ENCODE measurements at places on chromosomes 3 and 15.

GRCh38 chr15:36814708-36815107 lies 235.3 kb downstream of the CDIN1 start:
- H3K4me3 ChIP-seq: no peak overlapping the region
- DNase-seq: no peak
- no peaks in the 10 kb centered on the region for H3K36me3 ChIP-seq
- H3K27me3 ChIP-seq: no peaks in the 10 kb centered on the region

- no peaks in the 10 kb centered on the region for H3K4me1 ChIP-seq
- H3K27me3 ChIP-seq: no peaks in the 10 kb centered on the region
- no peak overlapping the region for H3K27ac ChIP-seq
- no peaks in the 10 kb centered on the region for H3K36me3 ChIP-seq
Measured at GRCh38 chr3:157240408-157240807, 80.5 kb upstream of the CCNL1 start.

GRCh38 chr15:82950295-82950694 lies 2.2 kb downstream of the HOMER2 start:
- no peaks in the 10 kb centered on the region for H3K36me3 ChIP-seq
- no peak overlapping the region for H3K4me3 ChIP-seq
- peaks cover 10% of the 10 kb centered on the region for H3K4me1 ChIP-seq
- H3K27me3 ChIP-seq: peaks cover 39% of the 10 kb centered on the region

DNA sequence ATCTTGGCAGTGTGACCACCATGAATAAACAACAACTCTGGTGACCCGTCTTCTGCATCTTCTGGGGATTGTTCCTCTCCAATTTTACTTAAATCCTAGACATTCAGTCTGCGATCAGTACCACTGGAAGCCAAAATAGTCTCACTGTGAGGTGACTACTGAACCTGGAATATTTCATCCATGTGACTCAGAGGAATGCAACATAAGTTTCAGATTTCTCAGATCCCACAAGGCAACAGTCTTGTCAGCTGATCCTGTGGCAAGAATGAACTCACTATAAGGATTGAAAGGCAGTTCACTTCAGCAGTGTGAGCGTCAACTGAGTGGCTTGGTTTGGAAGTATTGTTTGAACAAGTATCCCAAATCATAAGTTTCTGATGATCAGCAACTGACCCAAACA lies 13.2 kb downstream of the NSUN3 start:
- H3K36me3 ChIP-seq: peaks cover 4% of the 10 kb centered on the region
- H3K4me3 ChIP-seq: no peak overlapping the region
- H3K4me1 ChIP-seq: no peaks in the 10 kb centered on the region
- no peaks in the 10 kb centered on the region for H3K27me3 ChIP-seq
- no peak overlapping the region for H3K27ac ChIP-seq

- H3K4me3 ChIP-seq: no peak overlapping the region
- H3K4me1 ChIP-seq: no peaks in the 10 kb centered on the region
- H3K27me3 ChIP-seq: no peaks in the 10 kb centered on the region
- no peak for DNase-seq
- H3K36me3 ChIP-seq: no peaks in the 10 kb centered on the region
- H3K27ac ChIP-seq: no peak overlapping the region
Measured at GRCh38 chr3:141355242-141355641, 13.1 kb upstream of the ZBTB38 start.

DNA sequence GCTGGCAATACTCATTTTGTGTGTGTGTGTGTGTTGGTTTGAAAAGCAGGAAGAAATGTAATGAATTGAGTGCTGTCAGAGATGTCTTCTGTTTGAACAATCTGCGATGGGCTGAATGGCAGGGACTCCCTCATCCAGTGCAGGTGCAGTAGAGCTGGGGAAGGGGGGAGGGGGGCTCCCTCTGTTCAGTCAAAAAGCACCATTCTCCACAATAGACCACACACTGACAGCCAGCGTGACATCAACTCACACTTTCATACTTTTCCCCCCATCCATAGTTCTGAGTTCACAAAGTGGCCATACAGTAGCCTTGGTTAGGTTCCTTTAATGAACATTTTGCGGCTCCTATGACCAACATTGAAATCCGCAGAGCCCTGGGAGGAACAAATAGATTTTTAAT lies 10.4 kb downstream of the SOX2 start:
- H3K4me1 ChIP-seq: peaks cover 12% of the 10 kb centered on the region
- no peak overlapping the region for H3K27ac ChIP-seq
- H3K36me3 ChIP-seq: no peaks in the 10 kb centered on the region
- peaks cover 100% of the 10 kb centered on the region for H3K27me3 ChIP-seq

- peak; percentile 68 for DNase-seq
- H3K27me3 ChIP-seq: no peaks in the 10 kb centered on the region
- H3K27ac ChIP-seq: no peak overlapping the region
- peaks cover 3% of the 10 kb centered on the region for H3K4me1 ChIP-seq
- no peaks in the 10 kb centered on the region for H3K36me3 ChIP-seq
Measured at GRCh38 chr15:56042031-56042430, 48.6 kb upstream of the NEDD4 start.

GRCh38 chr15:57213862-57214261 lies 162.4 kb upstream of the CGNL1 start:
- H3K4me3 ChIP-seq: no peak overlapping the region
- H3K4me1 ChIP-seq: peaks cover 2% of the 10 kb centered on the region
- DNase-seq: peak; percentile 69

Measured in mesenchymal stem cell (in vitro differentiated cells and primary cell).